ENCODE measurements at places on chromosomes 16 and 17.

DNA sequence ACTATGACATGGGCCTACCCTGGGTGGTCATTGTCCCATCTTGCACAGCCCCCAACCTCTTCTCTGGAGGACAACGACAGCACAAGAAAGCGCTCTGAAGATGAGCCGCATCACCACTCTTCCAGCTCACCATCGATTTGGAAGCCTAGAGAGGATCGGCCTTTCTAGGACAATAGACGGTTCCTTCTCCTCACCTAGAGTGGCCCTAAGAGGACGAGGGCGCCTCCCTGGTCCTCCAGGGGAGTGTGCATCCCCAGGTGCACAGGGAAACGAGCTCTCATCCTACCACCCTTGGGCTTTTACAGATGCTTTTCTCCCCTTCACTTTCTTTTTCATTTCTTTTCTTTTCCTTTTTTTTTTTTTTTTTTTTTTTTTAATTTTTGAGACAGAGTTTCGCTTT is 20.3 kb upstream of the SLC52A1 start:
- DNase-seq: no peak

DNA sequence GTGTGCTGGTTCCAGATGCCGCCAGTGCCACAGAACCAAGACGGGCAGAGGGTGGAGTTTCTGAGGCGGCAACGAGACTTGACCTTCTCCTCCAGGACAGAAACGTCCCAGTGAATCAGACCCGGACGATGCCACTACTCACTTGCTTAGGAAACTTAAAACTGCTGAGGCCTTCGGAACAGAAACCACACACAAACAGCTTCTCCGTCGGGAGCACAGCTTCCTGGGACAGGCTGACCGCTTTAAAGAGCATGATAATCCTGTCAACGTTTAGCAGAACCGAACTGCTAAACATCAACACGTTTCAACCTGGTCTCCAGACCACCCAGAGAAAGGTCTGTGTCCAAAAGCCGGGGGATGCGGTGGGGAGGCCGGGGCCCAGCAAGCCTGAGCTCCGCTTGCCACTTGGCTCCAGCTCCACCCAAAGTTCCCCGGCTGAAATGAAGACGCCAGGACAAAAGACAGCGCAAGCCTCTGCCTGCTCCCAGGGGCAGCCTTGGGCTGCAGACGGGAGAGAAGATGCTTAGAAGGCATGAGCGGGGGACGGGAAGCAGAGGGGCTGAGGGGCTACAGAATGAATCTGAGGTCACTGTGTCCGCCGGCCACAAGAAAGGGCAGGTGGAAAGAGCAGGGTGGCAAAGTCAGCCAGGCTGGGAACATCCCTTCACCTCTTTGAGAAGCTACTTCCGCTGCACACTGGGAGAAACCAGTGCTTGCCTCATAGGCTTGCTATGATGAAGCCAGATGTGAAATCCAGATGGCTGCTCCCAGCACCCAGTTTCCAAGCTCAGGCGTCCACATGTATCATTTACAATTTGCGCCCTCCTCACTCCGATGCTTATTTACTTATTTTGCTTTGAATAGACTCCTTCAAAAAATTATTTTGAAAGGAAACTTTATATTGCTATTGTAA is 69.0 kb downstream of the MRM3 start:
- no peak for DNase-seq

DNA sequence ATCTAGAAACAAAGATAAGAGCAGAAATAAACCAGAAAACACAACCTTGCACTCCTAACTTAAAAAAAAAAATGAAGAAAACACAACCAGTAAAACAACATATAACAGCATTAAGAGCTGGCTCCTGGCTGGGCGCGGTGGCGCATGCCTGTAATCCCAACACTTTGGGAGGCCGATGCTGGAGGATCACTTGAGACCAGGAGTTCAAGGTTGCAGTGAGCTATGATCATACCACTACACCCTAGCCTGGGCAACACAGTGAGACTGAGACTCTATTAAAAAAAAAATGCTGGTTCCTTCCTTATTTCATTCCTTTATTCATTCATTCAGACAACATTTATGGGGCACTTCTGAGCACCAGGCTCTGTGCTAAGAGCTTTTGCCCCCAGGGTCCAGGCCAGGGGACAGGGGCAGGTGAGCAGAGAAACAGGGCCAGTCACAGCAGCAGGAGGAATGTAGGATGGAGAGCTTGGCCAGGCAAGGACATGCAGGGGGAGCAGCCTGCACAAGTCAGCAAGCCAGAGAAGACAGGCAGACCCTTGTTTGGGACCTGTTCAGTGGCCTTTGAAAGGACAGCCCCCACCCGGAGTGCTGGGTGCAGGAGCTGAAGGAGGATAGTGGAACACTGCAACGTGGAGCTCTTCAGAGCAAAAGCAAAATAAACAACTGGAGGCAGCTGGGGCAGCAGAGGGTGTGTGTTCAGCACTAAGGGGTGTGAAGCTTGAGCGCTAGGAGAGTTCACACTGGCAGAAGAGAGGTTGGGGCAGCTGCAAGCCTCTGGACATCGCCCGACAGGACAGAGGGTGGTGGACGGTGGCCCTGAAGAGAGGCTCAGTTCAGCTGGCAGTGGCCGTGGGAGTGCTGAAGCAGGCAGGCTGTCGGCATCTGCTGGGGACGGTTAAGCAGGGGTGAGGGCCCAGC is 2.6 kb downstream of the STH start:
- DNase-seq: no peak

GRCh38 chr16:74186561-74186971 is 110.0 kb upstream of the PSMD7 start:
- DNase-seq: no peak

DNA sequence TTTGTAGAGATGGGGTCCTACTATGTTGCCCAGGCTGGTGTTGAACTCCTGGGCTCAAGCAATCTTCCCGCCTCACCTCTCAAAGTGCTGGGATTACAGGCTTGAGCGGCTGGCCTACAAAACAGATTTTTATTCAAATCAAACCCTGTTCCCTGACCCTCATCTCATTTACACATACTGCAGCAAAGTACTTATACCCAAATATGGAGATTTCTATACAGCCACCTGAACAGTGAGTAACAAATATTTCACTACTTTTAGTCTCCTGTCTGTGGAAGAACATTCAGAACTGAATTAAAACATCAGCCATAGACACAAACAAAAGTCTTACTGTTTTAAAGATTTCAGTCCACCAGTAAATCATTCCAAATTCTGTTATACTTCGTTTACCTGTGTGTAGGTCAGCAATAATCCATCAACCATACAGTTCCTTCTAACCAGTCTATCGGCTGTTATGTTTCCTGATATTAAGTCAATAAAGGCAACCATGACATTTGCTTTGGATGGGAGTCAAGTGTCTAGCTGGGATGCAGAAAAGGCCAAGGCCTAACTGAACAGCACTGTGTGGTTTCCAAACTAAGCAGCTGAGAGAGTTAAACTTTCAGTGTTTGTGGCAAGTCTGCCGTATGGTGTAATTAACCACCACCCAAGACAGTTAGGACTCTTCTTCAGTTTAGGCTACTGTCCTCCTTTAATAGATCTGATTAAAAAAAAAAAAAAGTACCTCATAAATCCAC is 22.3 kb downstream of the ERN1 start:
- DNase-seq: no peak

Measured in activated naive CD4-positive, alpha-beta T cell treated with anti-CD3 and anti-CD28 coated beads, Interleukin-2, amount 50 U/mL, for 72 hours (primary cell).